Kidney glomerular epithelial cell (primary cell): ENCODE measurements at places on chromosomes 6 and 20.

GRCh38 chr20:10902174-10902573 lies 228.4 kb upstream of the JAG1 start:
- no peak for DNase-seq

- no peak for DNase-seq
These were observed 22.8 kb upstream of the MEI4 start for GRCh38 chr6:77630014-77630413.

DNA sequence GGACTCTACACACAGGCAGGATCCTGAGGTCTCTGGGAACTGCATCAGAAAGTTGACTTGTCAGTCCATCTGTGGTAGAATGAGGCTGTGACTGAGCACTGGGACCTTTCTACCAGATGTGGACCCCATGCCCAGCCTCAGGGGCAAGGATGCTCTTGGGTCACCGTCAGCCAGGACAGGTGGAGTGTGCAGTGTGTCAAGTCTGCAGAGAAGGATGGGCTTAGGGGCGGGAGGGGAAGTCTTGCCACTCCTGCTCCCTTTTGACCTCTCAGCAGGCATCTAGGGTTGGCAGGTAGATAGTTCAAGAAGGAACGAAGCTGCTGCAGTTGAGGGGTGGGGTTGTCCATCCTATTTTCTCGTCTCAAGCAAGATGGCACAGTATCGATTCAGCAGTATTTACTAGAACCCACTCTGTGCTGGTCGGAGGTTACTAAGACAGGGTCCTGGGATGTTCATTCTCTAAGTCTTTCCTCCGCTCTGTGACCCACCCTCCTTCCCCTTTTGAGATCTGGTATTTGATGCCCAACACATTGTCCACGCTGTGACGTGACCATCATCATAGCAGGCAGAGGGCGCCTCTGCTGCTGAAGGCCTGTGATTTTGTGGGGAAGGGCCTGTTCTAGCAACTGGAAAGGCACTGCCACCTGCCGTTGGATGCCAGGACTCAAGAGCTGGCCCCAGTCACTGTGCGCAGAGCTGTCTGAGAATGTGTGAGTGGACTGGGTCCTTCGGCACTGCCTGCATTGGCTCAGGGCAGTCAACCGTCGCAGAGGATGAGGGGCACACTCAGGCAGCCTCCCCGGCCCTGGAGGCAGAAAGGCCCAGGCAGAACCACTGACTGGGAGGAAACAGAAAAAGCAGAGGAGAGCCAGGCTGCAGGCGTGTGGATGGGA lies 23.2 kb downstream of the RBCK1 start:
- peak; percentile 65 for DNase-seq

DNA sequence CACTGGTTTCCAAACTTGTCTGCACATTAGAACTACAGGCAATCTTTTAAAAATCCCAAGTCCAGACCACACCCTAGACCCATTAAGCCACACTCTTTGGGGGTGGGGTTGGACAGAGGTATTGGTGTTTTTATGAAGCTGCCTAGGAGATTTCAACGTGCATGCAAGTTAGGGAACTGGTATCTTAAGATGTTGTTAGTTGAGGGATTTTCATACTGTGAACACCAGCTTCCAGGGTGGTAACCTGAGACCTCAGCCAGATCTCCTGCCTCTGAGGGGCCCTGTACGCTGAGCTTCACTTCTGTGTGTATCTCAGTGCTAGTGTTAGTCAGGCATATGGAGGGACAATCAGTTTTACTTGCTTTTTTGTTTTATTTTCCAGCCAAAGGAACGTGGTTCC lies 138.0 kb downstream of the UTRN start:
- no peak for DNase-seq

DNA sequence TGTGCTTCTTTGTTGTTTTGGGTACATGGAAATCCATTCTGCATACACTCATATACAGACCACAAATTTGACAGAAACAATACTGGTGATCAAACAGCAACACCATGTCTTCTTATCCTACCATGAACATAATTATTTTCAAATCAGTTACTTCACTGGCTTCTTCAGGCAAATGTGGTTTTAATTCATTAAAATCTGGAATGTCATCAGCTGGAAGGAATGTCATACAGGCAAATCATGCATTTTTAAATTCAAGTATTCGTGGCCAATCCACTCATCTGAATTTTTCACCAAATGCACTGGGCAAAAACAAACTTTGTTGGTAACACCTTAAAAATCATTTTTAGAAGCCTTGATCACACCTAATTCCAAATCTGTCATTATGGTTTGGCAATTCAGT lies 59.3 kb downstream of the KIF6 start:
- no peak for DNase-seq

DNA sequence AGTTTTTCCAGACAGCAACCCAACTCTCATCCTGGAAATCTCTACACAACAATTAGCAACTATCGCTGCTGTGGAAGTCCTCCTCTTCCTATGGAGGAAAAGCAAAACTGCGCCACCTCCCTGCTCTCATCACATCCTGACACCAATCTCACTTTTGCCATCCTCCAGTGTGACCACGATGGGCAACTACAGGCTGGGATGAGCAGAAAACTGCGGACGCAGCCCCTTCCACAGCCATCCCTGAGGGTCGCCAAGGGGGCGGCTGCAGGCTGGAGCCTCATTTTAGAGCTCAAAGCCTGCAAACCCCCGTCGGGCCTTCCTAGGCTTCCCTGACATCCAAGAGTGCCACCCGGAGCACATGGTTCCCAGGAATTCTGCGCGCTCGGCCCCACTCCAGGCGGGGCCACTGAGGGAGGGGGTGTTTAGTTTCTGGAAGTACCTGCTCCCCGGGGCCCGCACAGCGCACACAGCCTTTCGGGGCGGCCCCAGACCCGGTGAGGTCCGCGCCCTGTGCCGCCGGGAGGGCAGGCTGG lies 1.2 kb downstream of the TCFL5 start:
- DNase-seq: no peak

GRCh38 chr6:140660295-140660694 lies 1285.8 kb upstream of the CITED2 start:
- no peak for DNase-seq

DNA sequence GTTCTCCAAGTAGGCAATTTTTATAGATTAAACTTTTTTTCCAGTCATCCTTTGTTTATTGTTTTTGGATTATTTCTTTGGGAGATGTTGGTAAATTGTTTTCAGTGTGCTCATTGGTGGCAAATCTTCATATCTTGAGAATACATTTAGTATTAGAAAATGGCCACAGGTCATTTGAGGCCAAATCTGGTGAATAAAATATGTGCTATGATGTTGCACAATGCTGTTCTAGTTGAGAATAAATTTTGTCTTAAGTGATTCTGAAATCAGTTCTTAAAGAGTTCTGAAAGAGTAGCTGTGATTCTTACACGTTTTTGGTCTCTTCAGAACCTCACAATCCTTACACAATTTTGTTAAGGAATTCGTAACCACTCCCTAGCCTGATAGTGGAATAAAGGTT lies 20.1 kb downstream of the CDKAL1 start:
- no peak for DNase-seq

DNA sequence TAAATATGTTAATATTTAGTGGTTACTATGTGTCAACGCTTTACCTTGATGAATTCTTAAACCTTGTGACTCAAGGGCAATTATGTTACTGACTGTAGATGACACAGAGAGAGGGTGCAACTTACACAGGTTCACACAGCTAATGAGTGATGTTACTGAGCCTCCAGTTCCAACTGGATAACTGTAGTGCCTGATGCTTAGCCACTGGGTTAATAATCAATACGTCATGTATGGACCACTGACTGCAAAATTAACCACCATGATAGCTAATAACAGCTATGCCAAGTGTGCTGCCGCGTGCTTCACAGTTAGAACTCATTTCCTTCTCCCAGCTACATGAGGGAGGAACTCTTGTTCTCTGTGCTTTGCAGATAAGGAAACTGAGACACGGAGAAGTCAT lies 45.4 kb downstream of the SIRPA start:
- DNase-seq: peak; percentile 26

DNA sequence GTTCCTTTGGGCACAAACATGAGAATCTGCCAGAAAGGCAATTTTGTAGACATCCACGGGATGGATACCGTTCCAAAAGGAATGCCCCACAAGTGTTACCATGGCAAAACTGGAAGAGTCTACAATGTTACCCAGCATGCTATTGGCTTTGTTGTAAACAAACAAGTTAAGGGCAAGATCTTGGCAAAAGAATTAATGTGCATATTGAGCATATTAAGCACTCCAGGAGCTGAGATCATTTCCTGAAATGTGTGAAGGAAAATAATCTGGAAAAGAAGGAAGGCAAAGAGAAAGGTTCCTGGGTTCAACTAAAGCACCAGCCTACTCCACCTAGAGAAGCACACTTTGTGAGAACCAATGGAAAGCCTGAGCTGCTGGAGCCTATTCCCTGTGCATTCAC lies 103.9 kb upstream of the ARG1 start:
- no peak for DNase-seq
